ENCODE measurements at places on chromosomes 1 and 21.

- no peak for DNase-seq
These were observed 25.0 kb downstream of the VASH2 start for GRCh38 chr1:212975111-212975918.

DNA sequence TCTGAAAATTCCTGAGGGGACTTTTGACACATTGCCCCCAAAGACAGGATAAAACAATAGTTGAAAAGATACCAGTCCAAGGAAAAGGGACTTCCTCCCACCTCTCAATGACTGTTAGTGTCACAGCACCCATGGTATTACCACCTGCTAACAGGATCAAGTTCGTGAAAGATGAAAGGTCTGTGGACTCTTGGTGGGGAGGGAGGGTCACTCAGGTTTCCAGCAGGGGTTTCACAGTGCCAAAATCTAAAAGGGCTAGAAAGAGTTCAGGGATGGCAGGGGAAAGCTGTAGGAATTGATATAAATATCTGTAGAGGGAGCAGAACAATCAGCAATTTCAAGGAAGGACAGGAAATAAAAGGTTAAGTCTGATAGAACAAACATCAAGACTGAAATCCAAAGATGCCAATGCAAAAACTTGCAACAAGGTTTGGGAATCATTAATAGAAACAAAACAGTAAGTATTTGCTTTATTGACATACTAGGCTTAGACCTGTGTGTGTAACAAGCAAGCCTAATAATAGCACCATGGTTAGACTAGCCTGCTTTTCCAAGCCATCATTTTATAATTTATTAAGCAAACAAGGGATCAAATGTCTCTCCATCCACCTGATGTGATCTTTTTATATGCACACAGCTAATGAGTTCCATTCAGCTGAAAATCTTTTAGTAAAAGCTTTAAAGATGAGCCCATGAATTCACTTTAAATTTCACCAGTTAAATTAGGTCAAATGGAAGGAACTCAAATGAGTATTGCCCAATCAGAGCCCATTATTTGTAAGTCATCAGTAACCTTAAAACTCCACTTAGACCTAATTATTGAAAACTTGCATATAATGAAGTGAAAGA is 3.7 kb downstream of the MCL1 start:
- no peak for DNase-seq

DNA sequence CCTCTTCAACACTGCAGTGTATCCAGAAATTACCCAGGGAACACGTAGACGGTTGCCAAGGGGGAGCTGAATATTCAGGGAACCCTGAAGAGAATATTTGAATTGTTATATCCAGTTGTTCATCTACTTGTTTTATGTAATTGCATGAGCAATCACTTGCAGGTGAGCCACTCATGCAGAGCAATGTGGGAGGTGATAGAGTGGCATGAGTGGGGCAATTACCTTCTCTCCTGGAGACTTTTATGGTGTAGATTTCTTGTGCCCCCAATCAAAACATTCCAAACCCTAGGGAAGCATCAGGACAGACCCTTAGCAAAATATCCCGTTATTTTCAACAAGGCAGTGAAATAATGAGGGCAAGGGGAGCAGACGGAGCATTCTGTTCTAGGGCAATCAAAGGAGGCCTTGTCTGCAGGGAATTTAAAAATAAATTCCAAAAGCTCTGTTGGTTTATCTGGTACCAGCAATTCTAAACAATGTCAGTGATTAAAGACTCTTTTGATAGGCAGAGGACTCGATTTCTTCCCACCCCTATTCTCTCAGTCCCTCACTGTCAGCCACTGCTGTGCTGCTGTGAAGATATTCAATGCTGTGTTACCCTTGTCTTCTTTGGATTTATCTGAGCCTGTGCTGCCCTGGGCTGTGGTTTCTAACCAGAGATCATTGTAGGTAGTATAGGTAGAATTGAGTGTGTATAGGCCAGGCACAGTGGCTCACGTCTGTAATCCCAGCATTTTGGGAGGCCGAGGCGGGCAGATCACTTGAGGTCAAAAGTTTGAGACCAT is 180.2 kb upstream of the MAP1LC3C start:
- DNase-seq: no peak

DNA sequence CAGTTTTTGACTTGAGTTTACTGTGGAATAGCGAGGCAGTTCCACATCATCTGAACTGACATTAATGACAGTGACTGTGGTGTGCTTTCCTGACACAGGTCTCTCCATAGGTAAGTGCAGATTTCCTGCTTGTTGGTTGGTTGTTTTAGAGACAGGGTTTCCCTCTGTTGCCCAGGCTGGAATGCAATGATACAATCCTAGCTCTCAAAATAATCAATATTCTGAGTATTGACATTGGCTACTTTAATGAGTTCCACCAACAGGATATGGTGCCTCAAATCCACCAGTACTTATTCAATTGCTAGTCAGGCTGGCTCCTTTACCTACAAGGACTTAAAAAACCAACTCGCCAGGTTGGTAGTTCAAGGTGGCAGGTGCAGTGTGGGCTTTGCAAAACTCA is 63.8 kb downstream of the CLSTN1 start:
- DNase-seq: no peak

GRCh38 chr1:227587968-227588367 is 24.6 kb downstream of the ZNF678 start:
- no peak for DNase-seq

DNA sequence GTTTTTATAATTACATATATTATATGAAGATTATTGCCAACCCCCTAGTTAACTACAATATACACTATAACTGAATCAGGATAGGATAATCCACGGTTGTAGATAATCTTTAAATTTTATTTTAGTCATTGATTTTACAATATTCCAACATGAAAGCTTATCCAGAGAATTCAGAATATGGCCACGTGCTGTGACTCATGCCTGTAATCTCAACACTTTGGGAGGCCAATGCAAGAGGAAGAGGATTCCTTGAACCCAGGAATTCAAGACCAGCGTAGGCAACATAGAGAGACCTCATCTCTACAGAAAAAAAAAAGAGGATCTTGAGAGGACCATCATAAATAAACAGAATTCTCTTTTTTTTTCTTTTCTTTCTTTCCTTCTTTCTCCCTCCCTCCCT is 119.6 kb upstream of the CACYBP start:
- DNase-seq: no peak
